ENCODE measurements at places on chromosomes 4 and X. TPM values are rescaled to one million over a fixed set of nuclear protein-coding genes. Genes with fewer than 3 reads are reported as not detected.
A peak's percentile ranks its signal among the peaks of the same experiment; 100 is the strongest.

- DNase-seq: peak; percentile 61
These were observed 58.0 kb upstream of the DDX3X start for GRCh38 chrX:41275661-41276609.

- no peak for DNase-seq
These were observed 288.4 kb downstream of the CRLF2 start for GRCh38 chrX:924017-924416.

DNA sequence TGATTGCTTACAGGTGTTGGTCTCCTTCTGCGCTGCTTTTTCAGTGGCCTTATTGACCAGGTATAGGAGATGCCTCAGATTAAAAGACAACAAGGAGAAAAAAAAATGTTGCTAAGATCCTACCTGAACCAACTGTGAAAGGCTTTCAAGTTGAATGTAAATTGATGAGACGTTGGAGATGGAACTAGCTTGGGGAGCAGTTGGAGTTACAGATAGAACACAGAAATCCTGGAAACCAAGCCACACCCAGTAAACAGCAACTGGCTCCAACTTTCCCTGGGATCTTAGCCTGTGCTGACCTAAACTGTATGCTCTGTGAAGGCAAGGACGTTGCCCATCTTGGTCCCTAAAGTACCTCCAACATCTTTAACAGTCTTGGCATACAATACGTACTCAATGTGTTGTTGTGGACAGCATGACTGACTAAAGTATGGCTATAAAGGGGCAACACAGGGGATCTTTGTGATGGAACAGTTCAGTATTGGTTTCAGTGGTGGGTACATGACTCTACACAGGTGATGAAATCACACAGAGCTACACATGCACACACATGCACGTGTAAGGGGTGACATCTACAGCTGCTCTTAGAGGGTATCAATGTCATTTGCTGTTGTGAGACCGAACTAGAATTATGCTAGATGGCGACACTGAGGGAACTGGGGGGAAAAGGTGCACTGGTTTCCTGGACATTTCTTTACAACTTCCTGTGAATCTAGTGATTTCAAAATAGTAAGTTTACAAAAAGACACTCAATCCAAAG, 22.3 kb downstream of the GAB3 start:
- no peak for DNase-seq

DNA sequence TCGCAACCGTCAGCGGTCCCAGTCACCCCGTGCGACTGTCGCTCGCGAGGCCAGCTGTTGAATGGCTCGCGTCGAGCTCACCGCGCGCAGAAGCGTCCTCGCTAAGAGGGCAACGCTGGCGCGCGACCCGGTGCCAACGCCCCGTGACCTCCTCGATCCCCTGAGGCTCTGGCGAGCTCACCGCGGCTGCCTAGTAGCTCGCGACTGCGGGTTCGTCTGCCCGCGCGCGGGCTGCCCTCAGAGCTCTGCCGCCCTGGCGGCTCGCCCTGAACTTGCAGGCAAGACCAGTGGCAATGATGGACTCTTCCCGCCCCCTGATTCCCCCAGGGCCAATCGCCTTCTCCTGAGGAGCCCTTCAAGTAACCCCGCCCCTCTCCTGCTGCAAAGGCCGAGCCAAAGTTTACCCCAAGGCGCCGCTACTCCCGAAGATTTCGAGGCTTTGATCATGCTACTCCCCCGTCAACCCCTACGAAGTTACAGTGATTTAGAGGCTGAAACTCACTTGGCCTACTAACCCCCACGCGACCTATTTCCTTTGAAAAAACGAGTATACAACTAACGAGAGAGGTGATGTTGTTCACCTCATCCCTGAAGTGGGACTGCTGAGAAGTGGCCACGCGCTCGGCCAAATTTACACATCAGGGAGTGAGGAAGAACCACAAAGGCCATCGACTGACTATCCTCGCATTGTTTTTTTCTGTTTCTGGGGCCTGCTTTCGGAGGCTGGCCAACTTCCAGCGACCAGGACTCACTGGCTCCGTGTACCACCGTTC, 37.5 kb downstream of the PGRMC1 start:
- DNase-seq: peak; percentile 21

DNA sequence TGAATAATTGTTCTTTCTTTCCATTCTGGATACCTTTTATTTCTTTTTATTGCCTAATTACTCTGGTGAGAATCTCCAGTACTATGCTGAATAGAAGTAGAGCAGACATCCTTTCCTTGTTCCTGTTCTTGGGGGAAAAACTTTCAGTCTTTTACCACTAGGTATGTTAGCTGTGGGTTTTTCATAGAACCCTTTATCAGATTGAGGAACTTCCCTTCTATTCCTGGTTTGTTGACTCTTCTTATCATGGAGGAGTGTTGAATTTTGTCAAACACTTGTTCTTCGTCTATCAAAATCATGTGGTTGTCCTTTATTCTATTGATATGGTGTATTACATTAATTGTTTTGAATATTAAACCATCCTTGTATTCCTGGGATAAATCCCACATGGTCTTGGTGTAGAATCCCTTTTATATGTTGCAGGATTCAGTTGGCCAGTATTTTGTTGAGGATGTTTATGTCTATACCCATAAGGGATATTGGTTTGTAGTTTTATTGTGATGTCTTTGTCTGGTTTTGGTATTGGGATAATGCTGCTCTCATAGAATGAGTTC, 23.6 kb downstream of the SH3BP2 start:
- DNase-seq: no peak

- no peak for DNase-seq
These were observed 134.2 kb downstream of the AFF2 start for GRCh38 chrX:148634591-148634990.

DNA sequence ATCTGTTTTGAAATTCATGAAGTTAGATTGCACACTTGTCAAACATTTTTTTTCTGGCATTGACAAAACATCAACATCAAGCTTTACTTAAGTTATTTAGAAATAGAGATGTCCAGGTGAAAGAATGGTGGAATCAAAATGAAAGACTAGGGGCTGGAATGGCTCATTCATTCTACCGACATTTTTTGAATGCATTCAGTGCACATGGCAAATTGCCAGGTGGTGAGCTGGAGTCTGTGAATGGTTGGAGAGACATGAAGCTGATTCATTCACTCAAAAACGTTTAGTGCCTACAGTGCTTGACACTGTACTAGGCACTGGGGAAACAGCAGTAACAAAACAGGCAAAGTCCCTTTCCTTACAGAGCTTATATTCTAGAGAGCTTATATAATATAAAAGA, 292.4 kb downstream of the PPP1R2C start:
- DNase-seq: no peak

USP17L30 gene
- not detected for total RNA-seq

GRCh38 chrX:10062980-10063379, 93.8 kb upstream of the CLCN4 start:
- no peak for DNase-seq

DNA sequence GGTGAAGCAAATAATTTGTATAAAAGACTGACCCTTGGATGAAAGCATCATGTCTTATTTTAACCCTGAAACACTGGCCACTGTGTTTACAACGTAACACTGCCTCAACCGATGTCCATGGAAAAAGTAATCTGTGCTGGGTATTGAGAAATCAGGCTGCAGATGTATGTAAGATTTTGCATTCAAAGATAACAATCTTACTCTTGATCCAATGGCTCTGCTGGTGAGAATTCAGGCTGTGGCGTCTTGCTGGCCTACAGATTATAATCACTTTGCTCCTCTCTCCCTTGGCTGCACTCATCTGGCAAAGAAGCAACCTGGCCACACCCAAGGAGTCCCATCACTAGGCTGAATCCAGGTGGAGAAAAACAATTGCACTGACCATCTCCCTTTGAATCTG, 7.5 kb downstream of the ADGRA3 start:
- no peak for DNase-seq

DNA sequence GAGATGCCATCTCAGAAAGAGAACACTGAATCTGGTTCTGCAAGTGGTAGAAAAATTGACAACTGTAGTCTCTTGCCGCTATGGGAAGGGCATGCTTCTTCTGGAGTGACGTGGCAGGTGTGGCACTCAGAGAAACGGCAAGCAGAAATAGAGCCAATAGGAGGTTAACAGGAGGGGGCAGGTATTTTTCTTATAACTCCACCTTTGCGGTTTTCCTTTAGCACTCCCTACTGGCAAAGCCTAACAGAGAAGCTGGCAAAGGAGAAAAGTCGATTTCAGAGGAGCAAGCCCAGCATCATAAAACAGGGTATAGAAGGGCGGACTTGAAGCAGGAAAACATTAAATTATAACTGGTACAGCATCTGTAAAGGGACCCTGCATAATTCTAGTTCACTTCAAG, 1382.2 kb downstream of the PCDH18 start:
- DNase-seq: no peak

DNA sequence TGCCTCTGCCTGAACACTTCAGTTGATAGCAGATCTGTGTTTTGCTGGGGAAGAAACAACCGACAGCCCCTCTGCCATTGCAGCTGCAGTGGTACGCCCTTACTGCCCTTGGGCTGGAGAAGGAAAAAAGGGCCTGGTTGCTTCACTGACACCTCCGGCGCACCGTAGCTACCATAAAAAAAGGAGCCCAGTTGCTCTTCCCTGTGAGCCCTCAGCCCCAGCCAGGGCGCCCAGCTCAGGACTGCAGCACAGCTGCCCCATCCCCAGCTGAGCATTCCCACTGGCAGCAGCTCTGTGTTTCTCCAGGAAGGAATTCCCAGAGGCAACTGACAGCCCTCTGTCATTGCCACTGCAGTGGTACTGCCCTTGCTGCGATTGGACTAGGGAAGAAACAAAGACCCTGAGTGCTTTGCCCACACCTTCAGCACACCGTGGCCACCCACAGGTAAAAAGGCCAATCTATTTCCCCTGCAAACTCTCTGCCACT, 142.7 kb downstream of the DKK2 start:
- no peak for DNase-seq

DNA sequence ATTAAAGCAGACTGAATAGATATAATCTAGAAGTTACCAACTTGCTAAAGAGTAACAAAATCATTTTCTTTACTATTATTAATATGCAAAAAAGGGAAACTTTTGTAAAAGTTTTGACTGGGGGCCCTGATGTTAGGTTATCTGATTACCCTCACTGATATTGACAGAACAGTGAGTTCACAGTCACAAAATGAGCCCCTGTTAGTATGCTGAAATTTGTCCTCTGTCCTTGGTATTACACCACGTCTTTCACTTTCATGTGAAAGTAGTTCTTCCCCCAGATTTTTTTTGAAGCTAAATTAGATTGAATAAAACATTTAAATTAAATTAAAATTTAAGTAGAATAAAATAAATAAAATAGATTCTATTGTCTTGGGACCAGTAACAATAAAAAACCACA, 5.9 kb downstream of the STBD1 start:
- DNase-seq: no peak

ABCD1 gene
- 23.4 TPM for total RNA-seq

GRCh38 chrX:13085526-13085925, 41.1 kb upstream of the FAM9C start:
- DNase-seq: no peak

- DNase-seq: no peak
These were observed 477 bp downstream of the FGF5 start for GRCh38 chr4:80266902-80267380.

- no peak for DNase-seq
These were observed 50.1 kb downstream of the CPE start for GRCh38 chr4:165428957-165429356.

PAGE4 gene
- total RNA-seq: not detected

DNA sequence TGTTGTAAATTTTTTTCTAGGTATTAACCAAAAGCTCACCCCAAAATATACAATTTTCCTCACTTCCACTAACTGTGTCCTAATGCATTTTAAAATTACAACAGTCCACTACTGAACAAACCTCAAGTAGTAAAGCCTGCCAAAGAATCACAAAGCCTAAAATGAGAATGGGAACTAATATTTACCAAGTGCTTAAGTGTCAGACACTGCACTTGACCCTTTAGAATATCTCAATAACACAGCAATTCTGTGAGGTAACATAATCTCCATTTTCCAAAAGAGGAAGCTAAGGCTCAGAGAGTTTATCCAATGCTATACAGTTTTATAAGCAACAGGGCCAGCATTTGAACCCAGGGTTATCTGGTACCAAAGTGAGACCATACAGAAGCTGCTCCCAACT, 4.9 kb downstream of the SLC9A7 start:
- DNase-seq: no peak

- no peak for DNase-seq
These were observed 155.2 kb upstream of the GALNT7 start for GRCh38 chr4:173013232-173013930.

TLR6 gene
- total RNA-seq: 1.2 TPM

DNA sequence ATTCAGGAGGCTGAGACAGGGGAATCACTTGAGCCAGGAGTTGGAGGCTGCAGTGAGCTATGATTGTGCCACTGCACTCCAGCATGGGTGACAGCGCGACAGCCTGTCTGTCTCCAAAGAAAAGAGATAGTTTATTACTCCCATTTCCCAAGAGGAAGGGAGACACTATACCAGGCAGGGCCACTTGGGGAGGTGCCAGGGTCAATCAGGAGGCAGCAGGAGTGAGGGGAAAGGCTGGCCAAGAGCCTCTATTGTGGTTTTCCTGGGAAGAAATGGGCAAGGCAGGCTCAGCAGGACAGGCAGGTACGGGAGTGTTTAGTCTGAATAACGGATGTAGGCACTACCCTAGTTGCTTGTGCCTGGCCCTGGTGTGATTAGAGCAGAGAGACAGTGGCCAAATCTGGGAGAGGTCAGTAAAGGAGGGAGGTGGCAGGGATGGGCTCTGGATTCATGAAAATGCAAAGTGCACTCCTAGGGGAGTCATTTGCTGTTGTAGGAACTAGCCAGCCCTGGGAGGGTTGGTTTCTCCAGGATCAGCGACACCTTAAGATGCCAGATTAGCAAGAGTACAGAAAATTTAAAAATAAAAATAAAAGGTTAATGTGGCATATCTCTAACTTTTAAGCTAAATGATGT, 20.2 kb upstream of the CDKN2AIP start:
- no peak for DNase-seq

DNA sequence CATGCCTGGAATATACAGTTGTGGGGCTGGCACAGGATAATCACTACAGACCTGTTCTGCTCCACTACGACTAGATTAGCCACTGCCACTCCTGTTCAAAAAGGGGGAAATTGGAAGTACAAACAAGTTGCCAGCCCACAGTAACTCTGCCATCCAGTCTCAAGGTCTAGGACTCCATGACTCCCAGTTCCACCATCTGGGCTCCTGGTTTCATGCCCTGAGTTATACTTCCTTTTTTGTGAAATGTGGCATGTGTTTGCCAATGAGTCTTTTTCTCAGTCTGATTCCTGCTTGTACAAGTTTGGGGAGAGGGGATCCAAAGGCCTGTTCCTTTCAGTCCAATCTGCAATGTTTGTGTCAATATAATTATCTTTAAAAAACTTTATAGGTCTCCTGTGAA, 1.0 kb upstream of the BLOC1S4 start:
- DNase-seq: no peak

- no peak for DNase-seq
These were observed 18.0 kb downstream of the HDAC8 start for GRCh38 chrX:72554448-72555140.

TMEM47 gene
- 41.2 TPM for total RNA-seq

KCND1 gene
- total RNA-seq: 0.25 TPM

GRCh38 chr4:180448306-180448705, 1794.9 kb upstream of the TENM3 start:
- DNase-seq: no peak

- no peak for DNase-seq
These were observed 57.3 kb upstream of the AP1S2 start for GRCh38 chrX:15911734-15912550.
